ENCODE measurements at places on chromosomes 4 and X.

DNA sequence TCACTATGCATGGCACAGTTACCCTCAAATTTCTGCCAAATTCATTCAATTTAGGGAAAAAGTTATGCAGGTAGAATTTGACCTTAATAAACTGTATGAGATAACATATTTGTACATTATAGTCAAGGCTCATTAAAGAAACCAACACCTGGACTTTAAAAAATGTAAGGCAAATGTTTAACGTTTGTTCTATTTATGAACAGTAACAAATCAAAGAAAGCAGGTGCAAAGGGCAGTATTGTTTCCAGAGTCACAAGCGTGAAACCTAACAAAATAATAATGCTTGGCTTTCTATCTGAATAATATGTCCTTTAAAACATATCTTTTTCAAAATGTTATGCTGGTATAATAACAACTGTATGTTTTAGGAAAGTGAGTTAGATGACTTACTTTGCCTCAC is 41.2 kb downstream of the LIN54 start:
- DNase-seq = no peak

DNA sequence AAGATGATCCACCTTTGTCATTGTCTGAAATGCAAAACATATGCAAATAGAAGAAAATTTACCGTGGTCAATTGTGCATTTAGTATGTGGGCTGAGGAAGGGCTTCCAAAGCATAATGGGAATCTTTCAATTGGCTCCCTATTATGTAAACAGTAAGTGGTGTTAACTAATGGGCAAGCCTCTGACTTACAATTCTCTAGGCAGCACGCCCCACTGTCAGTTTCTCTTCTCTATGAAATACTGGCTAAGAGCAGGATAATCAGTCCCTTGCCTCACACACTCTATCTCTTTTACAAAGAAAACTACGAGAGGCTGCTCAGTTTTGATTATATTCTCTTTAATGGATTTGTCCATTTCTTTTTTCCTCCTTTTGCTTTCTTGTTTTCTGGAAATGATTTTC is 1272.6 kb downstream of the PCDH19 start:
- no peak for DNase-seq

DNA sequence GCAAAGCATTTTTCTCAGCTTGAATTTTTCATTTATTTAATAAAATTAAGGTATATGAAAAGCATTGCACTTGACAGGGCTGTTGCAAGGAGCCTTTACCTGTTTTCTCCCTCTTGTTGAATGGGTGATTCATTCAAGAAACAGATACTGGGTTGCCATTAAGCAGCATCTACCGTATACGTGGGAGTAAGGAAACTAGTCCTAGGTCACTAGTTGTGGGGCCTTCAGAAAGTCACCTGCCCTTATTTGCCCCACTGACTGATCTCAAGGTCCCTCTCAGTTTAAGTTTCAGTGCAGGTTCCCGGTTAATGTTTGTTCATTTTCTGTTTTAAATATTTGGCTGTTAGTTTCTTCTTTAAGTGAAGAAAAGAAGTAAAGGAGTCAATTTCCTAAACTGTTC is 34.0 kb downstream of the LHFPL1 start:
- DNase-seq = no peak

GRCh38 chr4:7240306-7240705 is 48.0 kb downstream of the SORCS2 start:
- DNase-seq = no peak

Measured in CD4-positive, alpha-beta T cell treated with Interleukin-15 for 1 hour (primary cell).